ENCODE measurements at places on chromosomes 5 and 9.

DNA sequence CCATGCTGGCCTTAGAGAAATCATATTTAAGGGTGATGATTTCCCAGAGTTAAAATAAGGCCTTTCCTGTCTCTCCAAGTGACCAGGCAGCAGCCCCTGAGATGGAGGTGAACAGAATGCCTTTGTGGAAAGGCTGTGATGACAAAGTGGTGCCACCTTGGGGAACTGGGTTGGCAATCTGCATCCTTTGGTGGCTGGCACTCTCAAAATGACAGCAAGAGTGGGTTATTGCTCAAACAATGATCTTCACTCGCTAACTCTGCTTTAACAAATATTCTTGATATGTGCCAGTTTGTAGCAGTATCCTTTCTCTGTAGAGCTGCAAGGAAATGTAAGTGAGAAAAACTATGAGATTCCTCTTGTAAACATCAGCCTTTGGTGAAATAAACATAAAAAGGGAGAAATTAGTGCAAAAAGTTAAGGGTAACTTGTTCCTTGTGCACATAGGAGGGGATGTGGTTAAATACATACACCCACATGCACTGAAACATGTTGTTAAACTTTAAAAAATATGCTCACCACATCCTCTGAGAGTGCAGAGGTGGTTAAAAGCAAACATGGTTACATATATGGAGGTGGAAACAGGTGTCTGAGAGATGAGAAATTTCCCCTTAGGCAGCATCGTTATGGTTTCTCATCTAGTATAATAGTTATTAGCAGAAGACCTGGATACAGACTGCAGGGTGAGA, 373.4 kb upstream of the CTNND2 start:
- no peak for DNase-seq

DNA sequence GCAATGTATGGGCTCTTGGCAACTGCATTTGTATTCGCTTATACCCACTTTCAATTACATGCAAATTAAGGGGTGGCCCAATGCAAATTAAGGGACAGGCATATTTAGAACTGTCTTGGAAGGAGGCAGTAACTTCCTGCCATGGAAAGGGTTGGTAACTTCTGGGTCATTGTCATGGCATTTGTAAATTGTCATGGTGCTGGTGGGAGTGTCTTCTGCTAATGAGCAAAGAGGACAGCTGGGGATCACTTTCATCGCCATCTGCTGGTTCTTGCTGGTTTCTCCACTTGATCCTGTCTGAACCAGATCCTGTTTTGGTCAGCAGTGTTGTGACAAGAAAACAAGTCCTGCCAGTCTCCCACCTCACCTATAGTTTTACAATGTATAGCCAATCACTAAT, 23.3 kb upstream of the UGT3A2 start:
- DNase-seq, result peak; percentile 59

DNA sequence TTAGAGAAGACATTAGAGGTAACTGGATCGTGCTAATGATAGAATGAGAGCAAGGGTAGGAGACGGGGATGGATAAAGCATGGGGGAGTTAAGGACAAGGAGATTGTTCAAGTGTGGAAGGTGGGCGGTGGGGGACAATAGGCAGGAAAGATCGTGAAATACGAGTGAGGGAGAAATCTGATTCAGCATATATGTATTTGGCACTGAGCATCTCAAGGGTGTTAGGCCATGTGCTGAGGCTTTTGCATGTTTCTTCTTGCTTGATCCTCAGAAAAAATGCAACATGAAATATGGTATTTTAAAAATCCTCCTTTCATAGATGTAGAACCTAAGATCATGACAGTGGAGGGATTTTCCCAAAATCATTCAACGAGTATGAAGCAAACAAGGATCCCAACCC, 240.5 kb downstream of the PAPPA start:
- no peak for DNase-seq

- DNase-seq, result no peak
Measured at GRCh38 chr5:179618923-179619554, 4.4 kb downstream of the HNRNPH1 start.

DNA sequence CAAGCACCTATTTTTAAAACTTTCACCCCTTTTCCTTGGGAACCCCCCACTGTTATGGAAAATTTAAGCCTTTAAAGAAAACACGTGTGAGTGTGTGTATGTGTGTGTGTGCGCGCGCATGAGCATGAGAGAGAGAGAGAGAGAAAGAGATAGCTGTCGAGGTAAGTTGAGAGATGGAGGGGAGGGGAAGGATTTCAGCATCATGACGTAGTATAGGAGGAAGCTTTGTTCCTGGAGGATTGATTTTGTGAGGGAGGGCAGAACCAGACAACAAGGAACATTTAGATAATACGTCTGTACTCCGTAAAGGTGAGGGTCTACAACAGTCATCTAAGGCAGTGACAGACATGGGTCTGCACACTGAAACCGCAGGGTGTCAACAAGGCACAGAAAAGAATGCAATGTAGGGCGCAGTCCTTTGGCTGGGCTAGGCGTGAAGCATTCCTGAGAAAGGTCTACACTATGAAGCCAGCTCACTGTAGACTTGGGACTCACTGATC, 227.7 kb downstream of the SMARCA2 start:
- DNase-seq, result no peak

DNA sequence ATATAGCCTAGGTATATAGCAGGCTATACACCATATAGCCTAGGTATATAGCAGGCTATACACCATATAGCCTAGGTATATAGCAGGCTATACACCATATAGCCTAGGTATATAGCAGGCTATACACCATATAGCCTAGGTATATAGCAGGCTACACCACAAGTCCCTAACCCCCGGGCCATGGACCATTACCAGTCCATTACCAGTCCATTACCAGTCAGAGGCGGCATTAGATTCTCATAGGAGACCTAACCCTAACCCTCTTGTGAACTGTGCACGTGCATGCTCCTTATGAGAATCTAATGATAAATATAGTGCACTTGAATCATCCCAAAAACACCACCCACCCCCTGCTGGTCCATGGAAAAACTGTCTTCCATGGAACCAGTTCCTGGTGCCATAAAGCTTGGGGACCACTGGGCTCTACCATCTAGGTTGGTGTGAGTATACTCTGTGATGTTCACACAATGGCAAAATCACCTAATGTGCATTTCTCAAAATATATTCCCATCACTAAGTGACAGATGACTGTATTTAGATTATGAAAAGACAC, 4.7 kb downstream of the PLIN2 start:
- DNase-seq, result peak; percentile 3

DNA sequence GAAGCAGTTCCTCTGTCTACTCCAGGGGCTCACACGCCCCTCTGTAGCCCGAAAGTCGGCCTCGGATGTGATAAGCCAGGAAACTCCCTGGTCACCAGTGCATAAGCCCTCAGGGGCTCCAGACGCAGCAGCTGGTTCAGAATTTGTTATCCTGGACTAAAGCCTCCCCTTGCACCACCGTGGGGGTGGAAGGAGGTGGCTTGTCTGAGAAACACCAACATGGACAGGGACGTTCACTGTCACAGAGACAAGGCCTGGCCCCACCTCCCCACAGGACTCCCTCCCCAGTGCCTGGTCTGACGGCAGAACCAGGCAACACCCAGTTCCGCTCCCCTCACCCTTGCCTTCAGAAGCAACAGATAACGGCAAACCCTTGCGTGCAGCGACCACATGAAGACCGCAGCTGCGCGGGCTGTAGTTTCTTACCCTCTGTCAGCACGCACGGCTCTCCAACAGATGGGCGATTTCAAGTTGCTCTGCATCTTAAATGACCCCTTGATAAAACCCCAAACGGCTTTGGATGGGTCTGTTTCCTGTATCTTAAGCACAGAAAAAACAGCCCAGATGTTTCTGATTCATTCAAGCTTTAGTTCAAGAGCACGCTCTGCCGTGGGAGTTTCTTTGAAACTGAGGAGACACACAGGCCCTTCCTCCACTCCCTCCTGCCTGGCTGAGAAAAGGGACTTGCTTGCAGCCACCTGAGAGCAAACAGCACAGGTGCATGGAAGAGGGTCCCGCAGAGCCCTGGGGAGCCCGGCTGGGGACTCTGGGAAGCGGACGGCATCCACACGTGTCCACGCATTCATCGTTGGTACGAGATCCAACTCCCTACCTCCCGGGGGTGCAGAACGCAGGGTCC, 44.7 kb upstream of the NKD2 start:
- no peak for DNase-seq

- no peak for DNase-seq
Measured at GRCh38 chr9:35609001-35609819, 4.1 kb downstream of the TESK1 start.

GRCh38 chr5:42982107-42982622, 58.0 kb downstream of the ANXA2R start:
- no peak for DNase-seq

- no peak for DNase-seq
Measured at GRCh38 chr5:56277573-56277972, 44.4 kb upstream of the ANKRD55 start.

GRCh38 chr5:97534166-97534565, 351.1 kb upstream of the RIOK2 start:
- peak; percentile 91 for DNase-seq

DNA sequence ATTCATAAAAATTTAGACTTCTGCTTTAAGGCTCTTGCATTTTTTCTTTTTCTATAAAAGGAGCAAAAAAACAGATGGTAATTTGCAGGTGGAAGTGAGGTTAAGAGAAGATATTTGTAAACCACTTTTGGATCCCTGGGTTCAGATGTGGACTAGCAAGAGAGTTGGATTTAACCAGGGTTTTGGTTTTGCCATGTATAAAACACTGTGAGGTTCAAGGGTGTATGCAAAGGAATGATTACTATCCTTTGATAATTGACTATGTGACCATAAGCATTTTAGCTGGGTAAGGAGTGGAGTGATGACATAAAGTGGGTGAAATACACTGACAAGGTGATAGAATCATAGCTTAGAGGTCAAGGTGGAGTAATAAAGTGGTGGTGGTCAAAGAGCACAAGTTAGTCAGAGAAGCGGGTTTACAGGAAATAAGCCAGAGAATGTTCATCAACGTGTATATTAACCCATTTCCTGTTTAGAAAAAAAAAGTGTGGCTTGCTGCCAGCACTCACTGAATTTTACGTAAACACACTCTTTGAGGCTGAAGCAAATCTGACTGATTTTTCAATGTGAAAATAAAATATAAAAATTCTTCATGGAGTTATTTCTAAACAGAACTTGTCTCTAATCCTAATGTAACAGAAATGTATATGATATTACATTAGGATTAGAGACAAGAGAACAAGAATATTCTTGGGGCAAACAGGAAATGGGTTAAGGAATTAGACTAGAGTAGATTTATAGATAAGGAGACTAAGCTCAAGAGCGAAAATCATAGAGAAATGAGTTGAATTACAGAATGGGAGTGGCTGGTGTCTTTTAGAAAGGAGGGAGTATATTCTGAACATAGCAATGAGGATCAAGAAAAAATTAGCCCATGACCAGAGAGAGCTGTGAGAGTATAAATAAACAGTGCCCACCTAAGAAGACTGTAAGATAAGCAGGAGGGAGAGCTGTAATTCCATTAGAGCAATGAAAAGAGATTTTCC, 74.5 kb downstream of the CDKN2A start:
- peak; percentile 46 for DNase-seq

DNA sequence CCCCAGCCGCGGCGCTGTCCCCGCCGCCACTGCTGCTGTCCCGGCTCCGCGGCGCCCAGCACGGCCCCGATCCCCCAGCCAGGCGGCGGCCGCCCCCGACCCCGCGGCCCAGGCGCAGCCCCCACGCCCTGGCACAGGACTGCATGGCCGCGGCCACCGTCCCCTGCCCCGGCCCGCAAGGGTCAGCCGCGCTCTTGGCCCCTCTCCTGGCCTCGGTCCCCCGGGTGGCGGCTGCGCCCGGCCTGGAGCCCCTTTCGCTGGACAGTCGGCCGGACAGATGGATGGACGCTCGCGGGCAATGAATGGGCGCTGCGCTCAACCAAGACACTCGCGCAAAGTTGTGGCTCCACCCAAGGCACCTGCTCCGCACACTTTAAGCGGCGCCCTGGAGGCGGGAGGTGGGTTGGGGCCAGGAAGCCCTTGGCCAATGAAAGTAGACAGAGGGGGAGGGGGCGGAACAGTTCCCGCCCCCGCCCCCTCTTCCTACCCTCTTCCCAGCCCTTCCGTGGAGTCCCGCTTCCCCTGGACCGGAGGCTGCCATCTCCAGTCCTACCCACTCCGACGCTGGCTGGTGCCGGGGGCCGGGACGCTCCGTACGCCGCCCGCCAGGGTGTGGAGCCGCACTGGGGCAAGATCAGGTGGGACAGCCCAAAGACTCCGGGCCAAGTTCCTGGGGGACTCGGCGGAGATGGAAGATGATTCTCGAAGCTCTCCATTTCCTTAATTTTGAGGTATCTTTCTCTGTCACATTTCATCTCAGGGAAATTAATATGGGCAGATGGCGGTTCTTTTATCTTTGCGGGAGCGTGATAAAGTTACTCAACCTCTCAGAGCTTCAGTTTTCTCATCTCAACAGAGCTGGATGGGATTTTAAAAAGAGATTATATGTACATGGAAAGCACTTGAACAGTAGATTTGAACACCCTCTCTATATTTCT, at the start of gene GLDC:
Gene GLDC (minus strand): TSS at position 375 of the 938 bp plus-strand sequence. CDS start 230 bp downstream, at position 145.
- no peak for DNase-seq

DNA sequence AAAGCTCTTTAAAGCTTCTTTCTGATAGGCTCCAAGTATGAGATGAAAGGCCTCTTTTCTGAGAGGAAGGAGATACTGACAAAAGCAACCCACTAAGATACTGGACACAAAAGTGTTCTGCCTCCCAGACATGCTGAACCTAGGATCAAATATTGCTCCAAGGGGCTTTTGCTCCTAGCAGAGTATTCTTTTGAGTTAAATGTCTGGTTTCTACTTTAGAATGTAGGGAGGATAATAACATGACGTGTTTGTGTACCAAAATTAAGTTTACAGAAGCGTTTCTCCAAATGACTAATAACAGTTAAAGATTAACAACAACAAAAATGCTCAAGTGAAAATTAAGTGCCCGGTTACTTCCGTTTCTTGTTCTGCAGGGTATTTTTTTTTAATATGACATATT, 2293.3 kb upstream of the C9orf72 start:
- DNase-seq, result no peak

DNA sequence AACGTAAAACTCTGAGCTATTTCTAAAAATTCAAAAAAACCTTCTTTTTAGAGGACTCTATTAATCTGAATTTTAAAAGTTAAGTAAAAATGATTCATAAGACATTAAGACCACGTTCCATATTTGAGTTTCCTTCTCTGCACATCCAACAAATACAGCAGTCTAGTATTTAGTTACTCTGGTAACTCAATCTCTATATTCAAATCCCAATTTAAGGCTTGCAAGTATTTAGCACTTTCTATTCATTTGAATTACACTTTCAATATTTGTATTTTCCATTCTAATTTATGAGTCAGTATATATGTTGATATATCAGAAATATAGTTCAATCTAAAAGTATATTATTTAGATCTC, 17.7 kb downstream of the RFX3 start:
- no peak for DNase-seq

DNA sequence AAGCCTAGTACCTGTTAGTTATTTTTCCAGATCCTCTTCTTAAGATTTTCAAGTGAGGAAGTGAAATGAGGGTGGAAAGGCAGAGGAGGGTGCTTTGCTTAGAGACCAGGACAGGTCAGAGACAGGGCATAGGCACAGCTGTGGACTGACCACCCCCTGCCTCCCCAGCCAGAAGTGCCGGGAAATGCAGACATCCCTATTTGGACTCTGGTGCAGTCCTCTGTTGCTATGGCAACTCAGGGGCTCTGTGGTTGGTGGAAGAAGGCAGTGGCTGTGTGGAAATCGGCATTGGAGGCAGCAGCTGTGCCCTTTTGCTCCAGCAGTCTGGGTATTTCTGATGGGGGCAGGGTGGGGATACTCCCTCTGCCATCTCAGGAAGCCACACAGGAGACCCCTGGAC, 43.3 kb upstream of the NDFIP1 start:
- DNase-seq, result peak; percentile 18
